ENCODE measurements at places on chromosomes 1 and 21.
A peak's percentile ranks its signal among the peaks of the same experiment; 100 is the strongest.

DNA sequence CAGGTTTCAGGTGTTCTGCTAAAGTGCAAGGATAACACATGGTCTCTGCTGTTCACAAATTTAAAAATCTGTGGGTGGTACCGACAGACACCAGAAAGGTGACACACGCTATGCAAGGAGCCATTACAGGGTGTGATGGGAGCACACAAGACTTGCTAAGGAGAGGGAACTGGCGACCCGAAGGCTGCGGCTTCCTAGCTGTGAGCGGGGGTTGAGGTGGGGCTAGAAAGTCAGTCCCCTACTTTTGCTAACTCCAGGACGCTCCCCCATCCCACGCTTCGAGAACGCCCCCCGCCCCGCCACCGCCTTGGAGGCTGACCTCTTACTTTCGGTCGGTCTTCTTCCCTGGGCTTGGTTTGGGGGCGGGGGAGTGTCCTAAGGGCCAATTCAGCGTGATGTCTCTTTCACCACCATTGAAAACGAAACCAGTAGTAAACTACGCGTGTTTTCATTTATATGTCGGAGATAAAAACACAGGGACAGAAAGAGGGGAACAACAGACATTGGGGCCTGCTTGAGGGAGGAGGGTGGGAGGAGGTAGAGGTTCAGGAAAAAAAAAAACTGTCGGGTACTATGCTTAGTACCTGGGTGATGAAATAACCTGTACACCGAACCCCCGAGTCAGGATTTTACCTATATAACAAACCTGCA, 1.1 kb downstream of the CKS1B start:
- DNase-seq, result peak; percentile 94

DNA sequence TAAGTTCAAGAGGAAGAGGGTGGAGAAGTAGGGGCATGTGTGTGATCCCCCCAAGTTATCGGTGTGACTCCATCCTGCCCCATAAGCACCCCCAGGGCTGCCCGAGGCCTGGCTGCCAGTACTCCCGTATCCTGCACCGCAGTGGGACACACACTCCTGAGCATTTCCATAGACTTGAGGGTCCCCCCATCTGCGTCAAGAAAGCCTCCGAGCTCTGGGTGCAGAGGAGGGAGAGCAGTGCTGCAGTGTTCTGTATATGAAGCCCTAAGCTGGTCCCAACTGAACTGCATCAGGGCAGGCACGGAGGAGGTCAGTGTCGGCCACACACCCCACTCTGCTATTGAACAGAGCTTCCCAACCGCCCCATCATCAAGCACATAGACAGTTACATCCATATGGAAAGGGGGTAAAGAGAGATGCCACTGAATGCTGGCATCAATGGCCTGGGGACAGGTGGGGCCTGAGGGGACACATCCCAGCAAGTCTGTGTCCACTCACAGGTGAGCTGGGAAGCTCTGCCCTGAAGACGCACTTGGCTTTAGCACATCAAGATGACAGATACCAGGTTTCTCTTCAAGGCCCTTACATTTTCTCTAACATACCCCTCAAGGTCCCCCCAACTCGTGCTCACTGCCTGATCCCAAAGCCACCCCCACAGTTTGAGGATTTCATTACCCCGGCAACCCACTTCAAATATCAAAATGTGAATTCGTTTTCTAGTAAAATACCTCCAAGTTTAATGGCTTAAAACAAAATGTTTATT, 64.3 kb downstream of the EVA1C start:
- DNase-seq, result no peak

- no peak for DNase-seq
Measured at GRCh38 chr1:56550138-56550858, 29.1 kb downstream of the PLPP3 start.

- no peak for DNase-seq
Measured at GRCh38 chr1:24619376-24619775, 23.7 kb upstream of the SRRM1 start.

GRCh38 chr1:105636052-105636451, 1420.4 kb upstream of the PRMT6 start:
- no peak for DNase-seq

- DNase-seq, result no peak
Measured at GRCh38 chr21:33302796-33303195, 22.0 kb upstream of the IFNAR1 start.

- no peak for DNase-seq
Measured at GRCh38 chr1:191460234-191460633, 698.0 kb upstream of the RGS18 start.

DNA sequence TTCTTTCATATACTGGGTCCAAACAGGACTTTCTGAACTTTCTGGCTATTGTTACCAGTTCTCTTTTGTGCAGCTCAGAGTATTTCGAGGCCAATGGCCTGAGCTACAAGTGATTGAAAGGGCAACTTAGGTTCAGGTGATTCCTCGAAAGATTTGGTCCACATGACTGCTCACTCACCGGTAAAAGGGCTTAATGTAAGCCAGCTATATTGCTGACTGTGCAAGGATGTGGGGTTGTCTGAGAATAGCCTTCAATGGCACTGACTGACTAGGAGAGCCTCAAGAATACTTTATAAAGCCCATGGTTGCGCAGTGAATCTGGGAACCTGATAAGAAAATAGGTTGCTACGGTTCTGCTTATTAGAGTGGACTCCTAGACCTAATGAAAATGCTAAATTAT, 269.0 kb downstream of the SEC16B start:
- DNase-seq, result no peak

- DNase-seq, result peak; percentile 81
Measured at GRCh38 chr1:13769212-13769611, 69.2 kb downstream of the PRDM2 start.

- no peak for DNase-seq
Measured at GRCh38 chr1:240310226-240310925, 218.7 kb downstream of the FMN2 start.

- DNase-seq, result no peak
Measured at GRCh38 chr1:5001466-5001865, 347.1 kb downstream of the AJAP1 start.

DNA sequence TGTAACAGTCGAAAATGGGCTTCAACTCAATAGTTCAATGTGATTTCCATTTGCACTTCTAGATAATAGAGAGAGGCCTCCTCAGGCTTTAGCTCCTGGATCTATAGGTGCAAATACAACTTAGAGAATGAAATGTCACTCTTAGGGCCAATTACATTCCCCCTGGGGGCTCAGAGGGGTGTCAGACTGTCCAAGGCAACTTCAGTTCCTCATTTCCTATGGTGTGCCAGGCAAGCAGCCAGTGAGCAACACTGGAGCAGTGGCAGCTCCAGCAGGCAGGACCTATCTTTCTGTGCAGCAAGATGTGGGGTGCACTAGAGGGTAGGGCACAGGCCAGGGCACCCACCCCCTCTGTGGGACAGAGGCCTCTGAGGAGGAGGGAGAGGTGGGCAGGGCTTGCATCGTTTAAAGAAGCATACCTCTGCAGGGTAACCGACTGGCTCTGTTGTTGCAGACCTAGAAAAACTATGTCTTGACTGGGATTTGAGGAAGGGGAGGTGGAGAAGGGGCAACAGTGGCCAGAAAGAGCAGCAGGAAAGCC, 97.3 kb downstream of the SUSD4 start:
- DNase-seq, result no peak

DNA sequence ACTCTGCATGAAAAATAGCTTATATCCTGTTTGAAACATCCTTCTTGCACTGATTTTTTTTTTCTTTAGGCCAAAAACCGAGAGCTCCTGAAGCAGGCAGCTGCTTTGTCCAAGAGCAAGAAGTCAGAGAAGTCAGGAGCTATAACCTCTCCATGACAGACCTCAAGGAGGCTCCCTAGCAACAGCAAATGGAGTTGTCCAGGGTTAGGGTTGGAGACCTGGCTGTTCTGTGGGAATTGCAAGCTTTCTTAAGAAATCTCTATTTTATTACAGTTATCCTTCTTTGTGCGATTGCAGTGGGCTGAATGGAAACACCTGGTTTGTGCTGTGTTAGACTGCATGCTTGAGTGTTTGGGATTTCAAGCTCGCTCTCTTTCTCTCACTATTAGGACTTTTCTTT, 12.6 kb upstream of the STX12 start:
- peak; percentile 5 for DNase-seq

GRCh38 chr1:47532921-47533792, 95.3 kb downstream of the FOXD2 start:
- peak; percentile 11 for DNase-seq

- DNase-seq, result peak; percentile 97
Measured at GRCh38 chr21:34807146-34807880, 138.5 kb downstream of the CLIC6 start.

DNA sequence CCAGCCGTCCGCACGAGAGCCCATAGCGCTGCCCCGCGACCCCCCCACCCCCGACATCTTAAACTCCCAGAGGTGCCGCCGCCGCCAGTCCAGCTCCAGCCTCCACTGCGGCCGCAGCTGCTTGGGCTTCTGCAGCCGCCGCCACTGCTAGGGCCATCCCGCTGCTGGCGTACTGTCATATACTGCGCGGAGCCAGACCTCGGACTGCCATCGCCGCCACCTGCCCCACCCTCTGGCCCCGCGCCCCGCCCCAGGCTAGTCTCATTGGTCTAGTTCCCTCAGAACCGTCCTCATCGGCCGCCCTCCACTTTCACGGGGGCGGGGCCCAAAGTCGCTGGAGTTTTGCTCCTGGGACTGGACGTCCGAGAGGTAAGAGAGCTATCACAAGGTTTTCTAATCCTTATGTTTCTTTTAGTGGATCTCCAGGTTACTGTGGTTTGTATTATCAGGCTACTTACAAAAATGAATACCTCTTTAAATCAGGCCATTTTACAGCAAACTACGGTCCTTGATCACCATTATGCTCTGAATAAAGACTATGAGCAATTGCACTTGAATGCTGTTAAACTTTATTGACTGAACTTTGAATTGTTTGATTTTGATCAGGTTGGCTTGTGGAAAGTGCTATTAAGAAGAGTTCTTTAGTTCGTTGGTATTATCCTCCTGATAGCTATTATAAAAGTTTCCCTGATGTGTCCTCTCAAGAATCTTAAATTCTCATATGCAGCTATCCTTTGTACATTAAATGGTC, 2.8 kb upstream of the CD1D start:
- DNase-seq, result peak; percentile 85

- no peak for DNase-seq
Measured at GRCh38 chr1:117708323-117709248, 102.7 kb downstream of the TENT5C start.

DNA sequence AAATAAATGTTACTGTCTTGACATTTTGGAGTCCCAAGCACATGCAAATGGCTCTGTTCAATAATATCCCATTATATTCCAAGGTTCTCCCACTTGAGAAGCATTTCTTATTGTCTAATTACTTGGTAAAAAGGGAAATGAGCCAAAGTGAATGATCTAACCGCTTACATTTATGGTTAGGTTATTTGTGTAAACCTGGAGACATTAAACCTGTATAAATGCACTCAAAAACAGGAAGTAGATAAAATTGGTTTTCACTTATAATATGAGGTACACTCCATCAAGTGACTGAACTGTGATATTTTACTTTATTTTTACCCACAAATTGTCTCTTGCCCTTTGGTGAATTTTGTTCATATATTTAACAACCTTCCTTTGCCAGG, 26.8 kb downstream of the KIF1B start:
- no peak for DNase-seq

DNA sequence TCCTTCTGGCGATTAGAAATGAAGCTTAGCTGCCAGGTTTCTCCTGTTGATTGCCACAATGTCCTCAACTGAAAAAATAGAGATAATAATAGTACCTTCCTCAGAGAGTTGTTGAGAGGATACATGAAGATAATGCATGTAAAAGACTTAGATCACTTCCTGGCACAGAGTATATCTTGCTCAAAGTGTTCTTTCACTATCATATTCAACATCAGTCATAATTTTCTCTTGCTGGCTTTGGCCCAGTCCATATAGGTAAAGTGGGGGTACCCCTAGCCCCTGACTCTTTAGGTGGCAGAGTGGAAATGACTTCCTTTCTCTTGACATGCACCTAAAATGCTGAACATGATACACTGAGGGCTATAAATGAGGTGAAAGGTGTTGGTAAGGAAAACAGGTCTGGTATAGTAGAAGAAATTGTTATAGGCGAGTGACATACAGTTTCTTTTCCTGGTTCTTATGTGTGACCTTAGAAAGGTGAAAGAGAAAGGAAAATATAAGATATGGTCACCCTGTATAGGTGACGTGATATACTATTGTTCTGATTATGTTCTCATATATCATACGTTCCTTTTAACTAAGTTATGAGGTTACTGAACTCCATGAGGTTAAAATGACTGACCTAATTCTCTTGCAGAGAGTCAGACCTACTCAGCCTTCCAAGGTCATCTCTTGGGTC, 209.9 kb upstream of the DEPDC1 start:
- no peak for DNase-seq

- DNase-seq, result peak; percentile 96
Measured at GRCh38 chr21:35508139-35508888, 459.2 kb upstream of the RUNX1 start.

- DNase-seq, result no peak
Measured at GRCh38 chr1:20367116-20367585, 76.5 kb downstream of the VWA5B1 start.

DNA sequence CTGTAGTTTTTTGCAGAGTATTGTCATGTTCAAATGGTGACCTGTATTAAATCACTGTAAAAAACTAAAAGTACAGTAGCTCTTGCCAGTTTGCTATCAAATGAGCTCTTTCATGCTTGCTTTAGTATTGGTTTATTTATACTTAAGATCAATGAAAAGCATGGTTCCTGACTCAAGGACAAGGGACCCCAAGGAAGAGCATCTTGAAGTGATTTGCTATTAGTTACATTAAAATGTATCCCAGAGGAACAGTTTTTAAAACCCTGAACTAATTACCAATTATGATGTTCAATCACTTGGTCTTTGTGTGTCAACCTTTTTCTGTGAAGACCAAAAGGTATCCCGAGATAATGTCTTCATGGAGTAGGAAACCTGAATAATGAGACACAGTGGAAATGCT, at the start of gene OR13G1:
TSS of gene OR13G1 (minus strand) at position 101 of the 400 bp plus-strand sequence. CDS start 6,698 bp downstream, outside the sequence.
- no peak for DNase-seq

- peak; percentile 0 for DNase-seq
Measured at GRCh38 chr1:215479567-215479966, 87.5 kb upstream of the KCTD3 start.

GRCh38 chr1:87867626-87868025, 538.9 kb downstream of the LMO4 start:
- peak; percentile 9 for DNase-seq

- peak; percentile 59 for DNase-seq
Measured at GRCh38 chr1:20685099-20685662, 24.0 kb upstream of the DDOST start.

DNA sequence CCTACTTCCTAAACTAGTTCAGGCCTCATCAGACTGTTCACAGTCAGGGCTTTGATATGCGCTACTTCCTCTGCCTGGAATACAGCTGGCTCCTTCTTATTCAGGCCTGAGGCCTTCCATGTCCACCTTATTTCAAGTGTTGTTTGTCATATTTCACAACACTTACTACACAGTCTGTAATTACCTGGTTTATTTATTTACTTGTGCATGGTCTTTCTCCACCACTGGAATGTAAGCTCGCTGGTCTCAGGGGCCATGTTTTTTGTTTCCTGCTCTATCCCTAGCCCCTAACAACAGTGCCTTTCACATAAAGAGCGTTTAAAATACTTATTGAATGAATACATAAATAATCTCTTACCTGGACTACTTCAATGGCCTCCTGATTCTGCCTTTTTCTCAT, 4.6 kb upstream of the SRSF4 start:
- no peak for DNase-seq

GRCh38 chr1:156151093-156151688, 2.2 kb upstream of the SEMA4A start:
- DNase-seq, result peak; percentile 96

GRCh38 chr1:191346381-191346780, 811.9 kb upstream of the RGS18 start:
- DNase-seq, result no peak

Data from inflammatory macrophage treated with lipopolysaccharide for 4 hours (primary cell).